ENCODE measurements at places on chromosomes 3 and 15.

DNA sequence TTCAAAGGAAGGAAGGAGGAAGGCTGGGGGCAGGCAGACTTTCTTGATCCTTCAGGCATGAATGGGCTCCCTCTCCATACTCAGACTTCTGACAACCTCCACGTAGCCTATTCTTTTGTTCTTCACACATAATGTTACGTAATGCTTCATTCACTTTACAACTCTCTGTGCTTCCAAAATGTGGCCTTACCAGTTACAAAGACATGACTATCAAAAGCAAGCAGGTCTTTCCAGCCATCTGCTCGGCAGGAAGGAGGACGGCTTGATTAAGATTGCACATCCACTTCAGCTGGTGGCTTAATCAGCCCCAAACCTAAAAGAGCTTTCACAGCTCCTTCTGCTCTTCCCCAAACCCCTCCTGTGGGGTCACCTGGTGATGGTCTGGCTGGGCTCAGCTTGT lies 263.2 kb downstream of the XXYLT1 start:
- no peak for DNase-seq

DNA sequence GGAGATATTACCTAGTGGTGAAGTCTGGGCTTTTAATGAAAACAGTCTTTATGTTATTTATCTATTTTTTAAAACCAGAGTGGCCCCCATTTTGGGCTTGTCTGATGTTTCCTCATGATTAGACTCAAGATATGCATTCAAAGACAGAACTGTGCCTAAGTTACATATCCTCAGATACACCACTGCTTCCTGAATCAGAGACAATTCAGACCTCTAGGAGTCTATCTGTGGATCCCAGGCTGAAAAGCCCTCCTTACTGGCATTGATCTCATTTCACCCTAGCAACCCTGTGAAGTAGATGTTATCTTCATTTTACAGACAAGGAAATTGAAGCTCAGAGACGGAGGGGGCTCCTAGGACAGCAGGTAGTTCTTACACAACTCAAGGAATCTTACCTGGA lies 16.8 kb upstream of the TGM5 start:
- DNase-seq, result no peak

- no peak for DNase-seq
Measured at GRCh38 chr15:25170113-25170731, 215.4 kb downstream of the SNRPN start.

GRCh38 chr15:58900631-58901030 lies 32.8 kb downstream of the SLTM start:
- no peak for DNase-seq

GRCh38 chr3:22089284-22089683 lies 338.3 kb upstream of the ZNF385D start:
- DNase-seq, result peak; percentile 31
